ENCODE measurements at places on chromosomes 3 and 15. TPM values are rescaled to one million over a fixed set of nuclear protein-coding genes. Genes with fewer than 3 reads are reported as not detected.

- H3K4me3 ChIP-seq: no peak overlapping the region
- H3K36me3 ChIP-seq: no peaks in the 10 kb centered on the region
- no peak for DNase-seq
- H3K27me3 ChIP-seq: no peaks in the 10 kb centered on the region
- H3K27ac ChIP-seq: no peak overlapping the region
Measured at GRCh38 chr3:85427467-85427866, 468.7 kb downstream of the CADM2 start.

- no peak overlapping the region for H3K4me3 ChIP-seq
- H3K27ac ChIP-seq: no peak overlapping the region
- H3K4me1 ChIP-seq: peaks cover 7% of the 10 kb centered on the region
Measured at GRCh38 chr3:23501201-23501802, 298.2 kb downstream of the UBE2E2 start.

ITIH1 gene
- total RNA-seq: 0.47 TPM

- H3K27ac ChIP-seq: no peak overlapping the region
- H3K27me3 ChIP-seq: no peaks in the 10 kb centered on the region
- H3K4me3 ChIP-seq: no peak overlapping the region
- no peaks in the 10 kb centered on the region for H3K4me1 ChIP-seq
Measured at GRCh38 chr15:93954985-93955571, 276.3 kb upstream of the MCTP2 start.

GRCh38 chr3:61356685-61357084, 105.4 kb upstream of the FHIT start:
- no peak overlapping the region for H3K27ac ChIP-seq
- H3K4me3 ChIP-seq: no peak overlapping the region
- no peaks in the 10 kb centered on the region for H3K36me3 ChIP-seq
- DNase-seq: no peak
- H3K4me1 ChIP-seq: no peaks in the 10 kb centered on the region

DNA sequence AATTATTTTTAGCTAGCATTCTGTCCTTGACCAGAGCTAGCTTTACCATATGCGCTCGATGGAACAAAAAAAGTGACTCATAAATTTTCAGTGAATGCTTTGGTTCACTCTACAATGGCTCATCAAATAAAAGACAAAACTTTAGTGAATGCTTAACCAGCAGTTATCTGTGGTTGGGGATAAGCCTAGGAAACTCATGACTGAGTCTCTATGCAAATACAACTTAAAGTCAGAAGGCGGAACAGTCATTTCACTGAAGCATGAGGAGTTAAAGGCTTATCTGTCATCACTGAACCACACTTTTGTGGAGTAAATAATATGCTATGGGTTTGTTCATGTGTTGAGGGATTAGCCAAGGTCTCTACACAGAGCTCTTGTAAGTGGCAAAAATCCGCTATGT, 308.4 kb downstream of the SQOR start:
- no peaks in the 10 kb centered on the region for H3K27me3 ChIP-seq
- DNase-seq: no peak
- H3K4me3 ChIP-seq: no peak overlapping the region
- peaks cover 8% of the 10 kb centered on the region for H3K4me1 ChIP-seq
- no peak overlapping the region for H3K27ac ChIP-seq
- no peaks in the 10 kb centered on the region for H3K36me3 ChIP-seq

DNA sequence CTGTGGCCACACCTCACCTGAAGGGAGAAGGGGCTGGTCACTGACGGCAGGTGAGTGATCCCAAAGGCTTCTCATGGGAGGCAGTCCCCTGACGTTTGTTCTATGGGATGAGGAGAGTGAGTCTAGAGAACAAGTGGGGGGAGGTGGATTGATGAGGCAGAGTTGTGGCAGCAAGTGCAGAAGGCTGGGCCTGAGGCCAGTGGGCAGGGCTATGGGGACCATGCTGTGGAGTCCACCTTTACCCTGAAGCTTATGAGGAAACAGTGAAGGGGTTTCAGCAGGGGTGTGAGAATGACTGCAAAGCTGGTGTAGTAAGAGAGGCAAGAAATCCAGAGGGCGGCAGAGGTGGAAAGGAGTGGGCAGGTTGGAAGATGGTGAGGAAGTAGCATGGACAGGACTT, 96.9 kb upstream of the PFN2 start:
- H3K36me3 ChIP-seq: no peaks in the 10 kb centered on the region
- no peaks in the 10 kb centered on the region for H3K4me1 ChIP-seq
- H3K4me3 ChIP-seq: no peak overlapping the region
- H3K27ac ChIP-seq: no peak overlapping the region

GRCh38 chr15:70243686-70244540, 146.2 kb upstream of the TLE3 start:
- H3K4me1 ChIP-seq: peaks cover 25% of the 10 kb centered on the region
- no peaks in the 10 kb centered on the region for H3K36me3 ChIP-seq
- no peak for DNase-seq
- H3K27me3 ChIP-seq: peaks cover 8% of the 10 kb centered on the region
- H3K27ac ChIP-seq: no peak overlapping the region

DNA sequence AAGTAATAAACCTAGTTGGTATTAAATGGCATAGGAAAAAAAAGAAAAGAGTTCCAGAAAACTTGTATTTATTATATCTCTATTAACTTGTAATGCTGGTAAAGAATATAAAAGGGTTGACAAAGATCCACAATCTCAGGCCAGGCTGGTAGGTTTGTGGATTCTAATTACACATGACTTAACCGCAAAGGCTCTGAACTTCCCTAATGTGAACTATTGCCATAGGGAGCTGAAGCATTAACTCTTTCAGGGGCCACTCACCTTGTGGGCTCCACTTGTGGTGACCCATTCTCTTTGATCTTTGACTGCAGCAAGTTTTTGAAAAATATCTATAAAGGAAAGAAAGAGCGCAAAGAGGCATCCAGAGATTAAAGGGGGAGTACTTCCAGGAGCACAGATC, 58.5 kb downstream of the NEK10 start:
- no peaks in the 10 kb centered on the region for H3K27me3 ChIP-seq
- H3K27ac ChIP-seq: no peak overlapping the region
- no peaks in the 10 kb centered on the region for H3K36me3 ChIP-seq
- no peaks in the 10 kb centered on the region for H3K4me1 ChIP-seq

SEMA3F gene
- 1.7 TPM for total RNA-seq

- H3K27ac ChIP-seq: no peak overlapping the region
- no peak overlapping the region for H3K4me3 ChIP-seq
- H3K4me1 ChIP-seq: peaks cover 49% of the 10 kb centered on the region
- no peak for DNase-seq
- H3K27me3 ChIP-seq: no peaks in the 10 kb centered on the region
Measured at GRCh38 chr3:37225481-37225880, 51.1 kb upstream of the LRRFIP2 start.

P2RY1 gene
- total RNA-seq: 19.6 TPM

DNA sequence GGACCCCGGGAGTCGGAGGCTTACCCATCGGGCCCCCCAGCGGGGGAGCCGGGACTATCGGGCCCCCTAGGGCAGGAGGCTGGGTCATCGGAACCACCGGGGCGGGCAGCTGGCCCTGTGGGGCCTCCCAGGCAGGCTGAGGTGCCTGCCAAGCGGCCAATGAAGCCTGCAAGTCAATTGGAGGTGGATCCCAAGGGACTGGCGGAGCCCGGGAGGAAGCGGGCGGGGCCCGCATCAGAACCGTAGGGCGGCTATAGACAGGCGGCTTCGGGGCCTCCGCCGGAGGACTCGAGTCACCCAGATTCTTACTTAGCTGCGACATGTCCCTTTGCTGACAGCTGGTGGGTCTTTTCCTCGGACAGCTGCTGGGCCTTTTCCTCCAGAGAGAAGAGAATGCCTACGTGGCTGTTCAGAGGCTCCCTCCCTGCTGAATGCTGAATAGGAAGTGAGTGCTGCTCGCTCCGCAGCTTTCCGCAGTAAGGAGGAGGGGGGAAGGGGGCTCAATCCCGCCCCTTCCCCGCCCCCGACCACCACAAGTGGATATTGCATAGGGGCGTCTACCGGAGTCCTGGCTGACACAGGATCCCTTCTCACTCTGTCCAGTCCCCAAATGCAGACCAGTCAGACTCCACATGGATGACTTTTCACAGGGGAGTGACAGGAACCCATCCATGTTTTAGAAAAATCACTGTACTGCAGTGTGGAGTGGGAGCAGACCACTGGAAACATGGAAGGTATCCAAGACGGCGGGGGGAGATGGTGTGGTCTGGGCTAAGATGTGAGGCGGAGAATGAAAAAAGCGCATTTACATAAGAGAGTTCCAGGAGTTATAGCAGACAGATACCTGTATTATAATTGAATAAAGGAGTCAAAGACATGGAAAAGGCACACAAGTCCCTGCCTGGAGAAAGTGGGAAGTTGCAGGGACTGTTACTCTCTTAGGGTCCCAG, at the start of gene MAGEL2:
TSS of gene MAGEL2 (minus strand) at position 447 of the 950 bp plus-strand sequence. CDS start at position 322, 125 bp downstream.
- no peak within 1 kb of the TSS for H3K27ac ChIP-seq
- no peaks in the 10 kb centered on the region for H3K36me3 ChIP-seq
- H3K27me3 ChIP-seq: no peaks in the 10 kb centered on the region
- H3K4me1 ChIP-seq: no peaks in the 10 kb centered on the region

- H3K27me3 ChIP-seq: peaks cover 66% of the 10 kb centered on the region
- no peaks in the 10 kb centered on the region for H3K4me1 ChIP-seq
- no peak overlapping the region for H3K27ac ChIP-seq
- H3K4me3 ChIP-seq: no peak overlapping the region
Measured at GRCh38 chr3:115470254-115470653, 153.1 kb upstream of the GAP43 start.

RAD51 gene
- total RNA-seq: 12.8 TPM

DNA sequence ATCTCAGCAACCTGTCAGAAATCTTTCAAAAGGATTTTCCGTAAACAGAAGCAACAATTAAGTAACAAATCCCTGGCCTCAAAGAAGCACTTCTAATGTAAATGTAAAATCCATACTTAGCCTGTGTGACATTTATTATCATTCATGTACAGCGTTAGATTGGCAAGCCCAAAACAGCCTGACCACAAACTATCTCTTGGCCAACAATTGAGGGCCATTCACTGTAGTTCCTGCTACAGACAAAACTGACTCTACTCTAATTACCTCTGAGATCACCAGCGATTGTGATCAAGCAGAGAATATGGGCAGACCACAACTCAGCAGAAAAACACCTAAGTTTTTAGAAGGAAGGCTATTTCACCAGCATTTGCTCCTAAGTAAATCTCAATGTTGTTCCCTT, 9.2 kb downstream of the SHQ1 start:
- peaks cover 5% of the 10 kb centered on the region for H3K36me3 ChIP-seq
- no peak overlapping the region for H3K27ac ChIP-seq
- no peak overlapping the region for H3K4me3 ChIP-seq
- H3K27me3 ChIP-seq: no peaks in the 10 kb centered on the region
- H3K4me1 ChIP-seq: no peaks in the 10 kb centered on the region
- no peak for DNase-seq

TGM4 gene
- total RNA-seq: 0.14 TPM

SEMA5B gene
- total RNA-seq: not detected

MDFIC2 gene
- not detected for total RNA-seq

MBD4 gene
- 52.3 TPM for total RNA-seq

GRCh38 chr15:40439960-40440742, 602 bp upstream of the BAHD1 start:
- peak overlapping the region; percentile 91 for H3K4me3 ChIP-seq
- peaks cover 27% of the 10 kb centered on the region for H3K36me3 ChIP-seq
- H3K4me1 ChIP-seq: peaks cover 23% of the 10 kb centered on the region
- no peak for DNase-seq

- peaks cover 8% of the 10 kb centered on the region for H3K27me3 ChIP-seq
- DNase-seq: no peak
- no peak overlapping the region for H3K4me3 ChIP-seq
Measured at GRCh38 chr3:120587332-120587975, 8.7 kb upstream of the NDUFB4 start.

- no peak for DNase-seq
- no peaks in the 10 kb centered on the region for H3K4me1 ChIP-seq
- H3K4me3 ChIP-seq: no peak overlapping the region
- H3K27me3 ChIP-seq: no peaks in the 10 kb centered on the region
- peaks cover 8% of the 10 kb centered on the region for H3K36me3 ChIP-seq
- no peak overlapping the region for H3K27ac ChIP-seq
Measured at GRCh38 chr15:80761754-80762153, 17.4 kb upstream of the CEMIP start.

CIDEC gene
- 0.71 TPM for total RNA-seq

GRCh38 chr3:117398141-117398899, 688.7 kb downstream of the TUSC7 start:
- peaks cover 22% of the 10 kb centered on the region for H3K4me1 ChIP-seq
- no peaks in the 10 kb centered on the region for H3K36me3 ChIP-seq
- H3K27ac ChIP-seq: no peak overlapping the region

WDR93 gene
- not detected for total RNA-seq

DPPA2 gene
- not detected for total RNA-seq

DNA sequence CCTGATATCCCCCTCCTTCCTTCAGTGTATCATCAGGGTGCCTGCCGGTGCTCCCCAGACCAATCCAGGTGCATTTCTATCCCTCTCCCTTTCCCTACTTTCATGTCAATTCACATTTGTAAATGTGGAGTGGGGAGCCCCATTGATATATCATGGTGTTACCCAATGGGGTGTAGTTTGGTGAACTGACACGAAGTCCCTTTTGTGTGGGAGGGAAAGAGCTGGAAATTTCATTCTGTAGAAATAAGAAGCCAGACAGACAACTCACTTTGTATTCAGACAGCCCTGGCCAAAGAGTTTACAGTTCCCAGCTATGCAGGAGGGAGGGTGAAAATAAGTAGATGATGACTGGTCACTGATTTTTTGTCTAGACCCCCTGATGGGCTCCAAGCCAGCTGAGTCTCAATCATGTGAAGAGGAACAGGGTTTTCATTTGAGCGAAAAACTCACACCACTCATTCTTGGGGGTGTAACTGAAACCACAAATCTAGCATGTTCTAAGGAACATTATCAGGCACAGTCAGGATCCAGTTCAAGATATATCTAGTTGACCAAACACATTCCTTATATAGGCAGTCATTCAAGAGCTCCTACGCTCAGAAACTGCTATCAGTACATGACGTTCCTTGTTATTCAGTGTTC, 58.9 kb downstream of the LMCD1 start:
- DNase-seq: no peak
- H3K4me3 ChIP-seq: no peak overlapping the region
- no peaks in the 10 kb centered on the region for H3K36me3 ChIP-seq
- H3K27ac ChIP-seq: no peak overlapping the region

CLRN1 gene
- not detected for total RNA-seq

DNA sequence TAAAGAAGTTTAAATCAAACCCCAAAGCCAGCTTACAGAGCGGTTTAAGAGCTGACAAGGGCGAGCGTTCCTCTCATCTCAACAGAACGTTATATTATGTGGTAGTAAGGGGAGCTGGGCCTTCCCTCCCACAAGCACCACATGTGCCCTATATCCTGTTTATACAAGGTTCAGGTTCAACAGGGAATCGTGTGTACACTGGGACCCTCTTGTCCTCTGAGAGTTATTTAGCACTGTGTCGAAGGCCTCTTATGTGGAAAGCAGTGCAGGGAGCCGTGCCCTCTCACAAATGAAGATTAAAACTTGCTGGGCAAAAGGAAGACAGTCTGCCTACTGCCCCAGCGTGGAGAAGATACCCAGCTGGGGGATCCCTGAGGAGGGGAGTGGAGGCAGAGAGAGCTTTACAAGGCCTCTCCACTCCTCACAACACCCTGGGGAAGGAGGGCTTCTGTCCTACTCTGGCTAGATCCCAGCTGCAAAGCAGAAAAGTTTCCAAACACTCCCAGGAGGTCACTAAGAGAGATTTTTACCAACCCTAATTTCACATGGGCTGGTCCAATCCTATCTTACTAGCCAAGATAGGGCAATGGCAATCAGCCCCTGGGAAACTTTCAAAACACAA, 2.9 kb downstream of the TLE3 start:
- H3K4me1 ChIP-seq: peaks cover 61% of the 10 kb centered on the region
- DNase-seq: no peak
- H3K4me3 ChIP-seq: peak overlapping the region; percentile 97
- H3K36me3 ChIP-seq: peaks cover 82% of the 10 kb centered on the region
- peak overlapping the region; percentile 37 for H3K27ac ChIP-seq

GRCh38 chr3:120338517-120338916, 10.6 kb downstream of the LRRC58 start:
- no peak for DNase-seq
- H3K4me3 ChIP-seq: no peak overlapping the region
- no peak overlapping the region for H3K27ac ChIP-seq
- H3K27me3 ChIP-seq: no peaks in the 10 kb centered on the region
- no peaks in the 10 kb centered on the region for H3K36me3 ChIP-seq
- peaks cover 13% of the 10 kb centered on the region for H3K4me1 ChIP-seq

Measured in Calu3 (cell line).